Airway epithelial cell (primary cell): ENCODE measurements at places on chromosomes 16 and 17. TPM values are rescaled to one million over a fixed set of nuclear protein-coding genes. Genes with fewer than 3 reads are reported as not detected.

Gene LDHD
- 0.14 and 0.56 TPM in 2 replicates for total RNA-seq

Gene OR1F1
- total RNA-seq: 0.78 TPM in 1 of 2 replicates, not detected in the other

Gene EIF4A3
- total RNA-seq: 85.4 and 89.2 TPM in 2 replicates

Gene ITGB3
- total RNA-seq: 0.85 and 0.88 TPM in 2 replicates

Gene PRSS53
- 0.65 and 0.78 TPM in 2 replicates for total RNA-seq

Gene GUCY2D
- 0.14 and 0.84 TPM in 2 replicates for total RNA-seq

Gene SLFN12L
- 0.88 TPM in 1 of 2 replicates, not detected in the other for total RNA-seq

Gene SDK2
- 7.0 and 11.8 TPM in 2 replicates for total RNA-seq

Gene FOXF1
- total RNA-seq: 0.71 and 1.1 TPM in 2 replicates

Gene STX1B
- 0.05 and 1.1 TPM in 2 replicates for total RNA-seq

Gene OTOA
- total RNA-seq: not detected in 2 replicates

Gene TBC1D3K
- not detected in 2 replicates for total RNA-seq

Gene FBXL16
- total RNA-seq: 1.7 and 1.8 TPM in 2 replicates

Gene EFCAB5
- total RNA-seq: 0.07 TPM in 1 of 2 replicates, not detected in the other

Gene DHRS7C
- total RNA-seq: not detected in 2 replicates

Gene C16orf54
- total RNA-seq: not detected in 2 replicates

Gene AOC2
- total RNA-seq: 0.14 and 0.92 TPM in 2 replicates

Gene CD300LB
- not detected in 2 replicates for total RNA-seq

Gene CD300H
- total RNA-seq: 0.46 TPM in 1 of 2 replicates, not detected in the other

Gene HOXB13
- total RNA-seq: not detected in 2 replicates

Gene THUMPD1
- 23.3 and 43.2 TPM in 2 replicates for total RNA-seq

Gene ZSCAN10
- total RNA-seq: not detected in 2 replicates

Gene KRTAP4-9
- total RNA-seq: not detected in 2 replicates

Gene CARHSP1
- 95.3 and 105 TPM in 2 replicates for total RNA-seq

Gene EZH1
- 9.0 and 10.4 TPM in 2 replicates for total RNA-seq

Gene BAHCC1
- total RNA-seq: 6.0 and 7.1 TPM in 2 replicates

Gene KCTD19
- total RNA-seq: not detected in 2 replicates

Gene CCL17
- total RNA-seq: not detected in 2 replicates

Gene HCRT
- not detected in 2 replicates for total RNA-seq

Gene CACNA1H
- total RNA-seq: 0.07 and 0.37 TPM in 2 replicates

Gene SLC2A4
- 0.14 and 0.56 TPM in 2 replicates for total RNA-seq

Gene HAP1
- 0.71 and 7.3 TPM in 2 replicates for total RNA-seq

Gene NLRC5
- 0.28 and 0.92 TPM in 2 replicates for total RNA-seq

Gene ANKFN1
- 0.05 and 0.07 TPM in 2 replicates for total RNA-seq

Gene TEX19
- not detected in 2 replicates for total RNA-seq

Gene CCL23
- total RNA-seq: not detected in 2 replicates

Gene CCDC200
- not detected in 2 replicates for total RNA-seq

Gene CCL4
- total RNA-seq: not detected in 2 replicates

Gene COL1A1
- 109 and 112 TPM in 2 replicates for total RNA-seq
